ENCODE measurements at places on chromosomes 4 and X. TPM values are rescaled to one million over a fixed set of nuclear protein-coding genes. Genes with fewer than 3 reads are reported as not detected.

ZGRF1 gene
- total RNA-seq, result 20.7 TPM

IGSF1 gene
- total RNA-seq, result 0.08 TPM

UNC5C gene
- 0.48 TPM for total RNA-seq

CORIN gene
- total RNA-seq, result not detected

UGT2A1 gene
- total RNA-seq, result not detected

DNA sequence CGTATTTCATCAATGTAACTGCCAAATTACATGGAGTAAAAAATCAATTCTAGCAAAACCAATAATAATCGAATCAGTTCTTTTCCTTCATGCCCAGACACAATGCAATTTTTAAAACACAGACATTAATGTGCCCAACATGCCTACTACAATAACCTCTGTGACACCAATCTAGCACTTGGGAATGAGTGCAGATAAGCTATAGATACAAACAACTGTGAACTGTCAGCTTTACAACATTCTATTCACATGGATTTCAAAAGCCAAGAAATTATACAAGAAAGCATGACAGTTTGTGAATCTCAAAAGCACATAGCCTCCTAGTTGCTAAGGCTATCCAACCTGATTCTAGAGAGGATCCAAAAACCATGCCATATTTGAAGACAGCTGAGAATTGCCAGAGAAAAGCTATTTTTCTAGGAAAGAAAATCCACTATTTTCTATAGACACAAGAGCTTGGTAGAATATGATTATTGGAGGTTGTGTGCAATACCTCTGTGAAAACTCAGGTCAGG lies 80.6 kb downstream of the COMMD8 start:
- no peaks in the 10 kb centered on the region for H3K27me3 ChIP-seq
- H3K27ac ChIP-seq, result no peak overlapping the region
- H3K36me3 ChIP-seq, result no peaks in the 10 kb centered on the region
- DNase-seq, result no peak
- H3K4me1 ChIP-seq, result no peaks in the 10 kb centered on the region

DNA sequence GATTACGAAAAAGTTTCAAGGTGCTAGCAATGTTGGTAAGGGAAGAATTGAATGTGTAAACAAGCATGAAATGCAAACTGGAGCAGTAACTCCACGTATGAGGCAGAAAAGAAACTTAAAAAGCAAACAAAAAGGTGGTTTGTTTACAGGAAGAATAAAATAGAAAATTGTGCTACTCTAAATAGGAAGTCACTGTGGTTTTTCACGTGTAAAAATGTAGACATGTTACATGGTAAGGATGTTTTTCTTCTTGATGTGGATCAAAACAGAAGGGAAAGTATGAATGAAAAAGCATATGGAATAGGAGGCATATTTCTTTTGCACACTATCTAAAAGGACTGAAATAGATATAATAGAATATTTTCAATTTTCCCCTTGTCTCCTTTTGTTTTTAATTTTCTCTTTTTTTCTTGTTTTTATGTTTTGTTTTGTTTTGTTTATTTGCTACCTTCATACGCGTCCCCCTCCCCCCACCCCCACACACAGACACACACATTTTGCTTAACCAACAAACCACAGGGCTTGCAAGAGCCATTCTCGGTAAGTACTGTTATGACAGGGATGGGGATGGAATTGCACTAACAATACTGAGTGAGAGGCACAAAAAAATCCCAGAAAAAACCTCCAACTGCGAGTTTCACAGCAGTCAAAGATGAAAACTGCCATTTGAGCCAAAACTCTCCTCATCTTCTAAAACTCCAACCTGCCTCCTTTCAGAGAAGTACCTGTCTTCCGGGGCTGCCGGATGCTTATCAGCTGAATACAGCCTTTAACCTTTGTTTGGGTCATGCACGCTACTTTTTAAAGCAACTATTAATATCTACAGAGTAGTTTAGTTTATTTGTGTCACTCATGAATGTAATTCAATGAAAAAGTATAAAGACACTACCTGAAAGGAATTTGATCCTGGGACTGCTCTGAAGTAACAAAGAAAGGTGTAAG lies 135.8 kb downstream of the IL15 start:
- no peaks in the 10 kb centered on the region for H3K36me3 ChIP-seq
- peak overlapping the region; percentile 18 for H3K27ac ChIP-seq
- DNase-seq, result peak; percentile 52
- H3K27me3 ChIP-seq, result no peaks in the 10 kb centered on the region

- H3K4me3 ChIP-seq, result no peak overlapping the region
- H3K4me1 ChIP-seq, result no peaks in the 10 kb centered on the region
- H3K36me3 ChIP-seq, result no peaks in the 10 kb centered on the region
- H3K27me3 ChIP-seq, result no peaks in the 10 kb centered on the region
- DNase-seq, result no peak
- H3K27ac ChIP-seq, result no peak overlapping the region
Observed at GRCh38 chr4:78518561-78518960, 33.0 kb upstream of the ANXA3 start.

DNA sequence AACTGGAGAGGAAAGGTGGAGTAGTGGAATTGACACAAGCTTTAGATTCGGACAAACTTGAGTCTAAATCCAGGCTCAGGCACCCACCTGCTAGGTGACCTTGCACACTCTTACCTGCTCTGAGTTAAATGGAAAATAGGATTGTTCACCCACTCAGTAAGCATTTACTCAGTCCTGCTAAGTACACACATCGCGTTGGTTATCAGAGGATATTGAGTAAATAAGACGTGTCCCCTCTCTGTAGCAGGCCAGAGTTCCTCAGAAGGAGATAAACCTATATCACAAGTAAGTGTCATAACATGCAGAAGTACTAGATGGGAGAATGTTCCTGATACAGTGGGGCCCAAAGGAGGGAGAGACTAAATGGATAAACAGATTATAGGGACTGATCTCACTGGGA lies 117.7 kb downstream of the SMIM20 start:
- no peak overlapping the region for H3K27ac ChIP-seq
- no peaks in the 10 kb centered on the region for H3K27me3 ChIP-seq
- DNase-seq, result no peak
- H3K36me3 ChIP-seq, result no peaks in the 10 kb centered on the region

GRCh38 chr4:53490965-53491622 lies 100.2 kb downstream of the LNX1 start:
- no peak overlapping the region for H3K27ac ChIP-seq
- peaks cover 3% of the 10 kb centered on the region for H3K27me3 ChIP-seq
- H3K4me3 ChIP-seq, result no peak overlapping the region
- H3K4me1 ChIP-seq, result no peaks in the 10 kb centered on the region
- no peak for DNase-seq

- no peak for DNase-seq
- no peaks in the 10 kb centered on the region for H3K4me1 ChIP-seq
- H3K27ac ChIP-seq, result no peak overlapping the region
- H3K4me3 ChIP-seq, result no peak overlapping the region
- no peaks in the 10 kb centered on the region for H3K27me3 ChIP-seq
Observed at GRCh38 chrX:115018944-115019343, 1.5 kb upstream of the IL13RA2 start.

DNA sequence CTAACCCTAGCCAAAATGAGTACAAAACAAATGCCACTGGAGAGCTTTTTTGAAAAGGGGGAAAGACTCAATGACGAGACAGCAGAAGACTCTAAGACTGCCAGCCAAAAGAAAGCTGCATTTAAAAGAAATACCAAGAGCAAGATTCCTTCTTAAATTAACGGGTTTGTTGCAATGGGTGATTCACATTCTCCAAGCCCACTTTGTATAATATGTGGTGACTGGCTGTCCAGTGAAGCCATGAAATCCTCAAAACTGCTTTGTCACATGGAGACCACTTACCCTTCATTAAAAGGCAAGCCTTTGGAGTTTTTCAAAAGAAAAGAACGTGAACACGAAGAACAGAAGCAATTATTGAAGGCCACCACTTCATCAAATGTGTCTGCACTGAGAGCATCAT lies 68.2 kb downstream of the MRPL1 start:
- H3K36me3 ChIP-seq, result no peaks in the 10 kb centered on the region
- H3K27ac ChIP-seq, result no peak overlapping the region
- DNase-seq, result no peak
- no peaks in the 10 kb centered on the region for H3K4me1 ChIP-seq
- no peak overlapping the region for H3K4me3 ChIP-seq
- H3K27me3 ChIP-seq, result no peaks in the 10 kb centered on the region

- no peaks in the 10 kb centered on the region for H3K36me3 ChIP-seq
- H3K27ac ChIP-seq, result no peak overlapping the region
- H3K4me1 ChIP-seq, result no peaks in the 10 kb centered on the region
- no peaks in the 10 kb centered on the region for H3K27me3 ChIP-seq
- DNase-seq, result no peak
Observed at GRCh38 chrX:38142610-38143009, 78.1 kb downstream of the SRPX start.
